ENCODE measurements at places on chromosomes 11 and 22.

- DNase-seq = no peak
These were observed 61.4 kb upstream of the KIRREL3 start for GRCh38 chr11:127061947-127062346.

- DNase-seq = no peak
These were observed 7.6 kb upstream of the KCTD14 start for GRCh38 chr11:78030429-78031325.

DNA sequence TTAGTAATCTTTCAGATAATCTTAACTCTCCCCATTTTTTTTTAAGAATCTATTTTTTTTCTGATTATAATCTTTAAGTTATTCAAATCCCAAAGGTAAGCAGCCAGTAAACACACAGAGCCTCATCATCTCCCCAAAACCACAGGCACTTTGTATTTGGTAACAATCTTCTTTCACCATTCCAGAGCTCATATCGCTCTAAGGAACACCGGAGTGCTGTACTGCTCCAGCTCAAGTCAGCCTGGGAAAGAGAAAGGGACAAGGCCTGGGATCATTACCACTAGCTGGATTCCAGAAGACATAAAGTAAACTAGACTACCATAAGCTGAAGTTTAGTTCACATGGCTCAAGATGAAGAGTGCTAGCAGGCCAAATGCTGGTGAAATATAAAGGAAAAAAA, 73.0 kb upstream of the APOA1 start:
- DNase-seq = no peak

- peak; percentile 69 for DNase-seq
These were observed 12.3 kb downstream of the MPEG1 start for GRCh38 chr11:59200423-59200746.

- DNase-seq = no peak
These were observed 328.7 kb upstream of the LRRC4C start for GRCh38 chr11:41788177-41788576.

GRCh38 chr11:29879560-29879959, 137.3 kb downstream of the KCNA4 start:
- no peak for DNase-seq

GRCh38 chr11:134412203-134413042, at the start of gene B3GAT1:
Gene B3GAT1 (minus strand): TSS chr11:134412242. CDS start chr11:134387659, 24,583 bp downstream.
- DNase-seq = no peak

DNA sequence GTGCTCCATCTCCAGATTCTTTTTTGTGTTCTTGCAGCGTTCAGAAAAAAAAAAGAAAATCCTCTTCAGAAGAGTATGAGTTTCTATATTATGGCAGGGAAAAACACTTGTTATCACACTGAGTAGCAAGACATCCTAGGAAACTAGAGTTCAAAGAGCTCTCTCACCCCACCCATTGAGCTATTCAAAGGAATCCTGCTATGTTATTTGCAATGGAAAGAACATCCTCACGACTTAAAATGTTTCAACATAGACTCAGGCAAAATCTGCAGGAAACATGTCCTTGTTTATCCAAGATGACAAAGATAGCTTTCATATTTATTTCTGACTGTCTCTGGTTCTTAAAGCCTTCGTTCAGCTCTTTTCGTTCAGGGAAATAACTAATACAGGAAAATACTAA, 331.6 kb upstream of the ANO5 start:
- DNase-seq = no peak

DNA sequence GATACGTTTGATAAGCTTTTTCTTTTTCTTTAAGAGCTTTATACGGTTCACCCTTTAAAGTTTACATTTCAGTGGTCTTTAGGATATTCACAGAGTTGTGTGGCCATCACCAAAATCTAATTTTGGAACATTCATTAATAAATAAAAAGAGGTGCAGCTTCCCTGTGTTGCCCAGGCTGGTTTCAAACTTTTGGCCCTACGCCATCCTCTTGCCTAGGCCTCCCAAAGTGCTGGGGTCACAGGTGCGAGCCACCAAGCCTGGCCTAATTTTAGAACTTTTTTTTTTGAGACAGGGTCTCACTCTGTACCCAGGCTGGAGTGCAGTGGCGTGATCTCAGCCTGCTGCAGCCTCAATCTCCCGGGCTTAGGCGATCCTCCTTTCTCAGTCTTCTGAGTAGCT, 30.6 kb downstream of the MED15 start:
- no peak for DNase-seq

DNA sequence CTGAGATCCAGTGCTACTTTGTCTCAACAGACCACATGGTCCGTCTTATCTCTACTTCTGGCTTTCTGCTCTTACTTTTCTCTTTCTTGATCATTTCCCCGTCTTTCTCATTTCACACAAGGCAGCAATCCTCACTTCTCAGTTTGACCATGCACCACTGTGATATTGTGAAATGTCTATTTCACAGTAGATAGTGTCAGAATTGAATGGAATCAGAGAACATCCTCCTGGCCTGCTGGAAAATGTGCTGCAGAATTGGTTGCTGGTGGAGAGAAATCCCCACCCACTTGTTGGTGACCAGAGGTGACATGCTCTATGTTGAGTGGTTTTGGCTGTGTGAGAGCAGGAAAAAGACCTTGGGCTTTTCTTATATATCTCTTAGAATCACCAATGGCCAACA, 57.8 kb upstream of the RCN1 start:
- DNase-seq = no peak

DNA sequence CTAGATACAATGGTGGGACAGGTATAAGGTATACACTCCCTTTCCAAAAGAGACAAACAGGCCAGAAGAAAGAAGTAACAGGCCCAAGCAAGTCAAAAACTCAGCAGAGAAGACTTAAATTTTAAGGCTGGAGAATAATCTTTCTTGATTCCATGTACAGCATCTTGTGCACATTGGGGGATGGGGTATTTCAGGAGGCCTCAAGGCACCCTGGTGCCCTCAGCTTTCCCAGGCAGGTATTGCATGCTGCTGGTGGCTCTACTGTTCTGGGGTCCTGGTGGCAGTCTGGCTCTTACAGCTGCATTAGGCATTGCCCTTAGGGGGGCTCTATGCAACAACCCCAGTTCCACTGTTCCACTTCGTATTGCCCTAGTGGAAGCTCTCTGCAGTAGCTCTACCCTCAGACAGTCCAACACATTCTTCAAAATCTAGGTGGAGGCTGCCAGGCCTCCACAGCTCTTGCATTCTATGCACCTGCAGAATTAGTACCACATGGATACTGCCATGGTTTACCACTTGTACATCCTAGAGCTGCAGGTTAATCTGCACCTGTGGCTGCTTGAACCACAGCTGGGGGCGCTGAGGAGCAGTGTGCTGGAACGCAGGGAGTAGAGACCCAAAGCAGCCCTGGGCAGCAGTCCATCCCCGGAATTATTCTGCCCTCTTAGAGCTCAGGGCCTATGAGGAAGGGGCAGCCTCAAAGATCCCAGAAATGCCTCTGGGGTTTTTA, 4.2 kb upstream of the CTSC start:
- DNase-seq = no peak
